ENCODE measurements at places on chromosomes 2 and 18.
A peak's percentile ranks its signal among the peaks of the same experiment; 100 is the strongest.

- no peak for DNase-seq
These were observed 47.5 kb downstream of the ATP8B1 start for GRCh38 chr18:57755473-57756067.

DNA sequence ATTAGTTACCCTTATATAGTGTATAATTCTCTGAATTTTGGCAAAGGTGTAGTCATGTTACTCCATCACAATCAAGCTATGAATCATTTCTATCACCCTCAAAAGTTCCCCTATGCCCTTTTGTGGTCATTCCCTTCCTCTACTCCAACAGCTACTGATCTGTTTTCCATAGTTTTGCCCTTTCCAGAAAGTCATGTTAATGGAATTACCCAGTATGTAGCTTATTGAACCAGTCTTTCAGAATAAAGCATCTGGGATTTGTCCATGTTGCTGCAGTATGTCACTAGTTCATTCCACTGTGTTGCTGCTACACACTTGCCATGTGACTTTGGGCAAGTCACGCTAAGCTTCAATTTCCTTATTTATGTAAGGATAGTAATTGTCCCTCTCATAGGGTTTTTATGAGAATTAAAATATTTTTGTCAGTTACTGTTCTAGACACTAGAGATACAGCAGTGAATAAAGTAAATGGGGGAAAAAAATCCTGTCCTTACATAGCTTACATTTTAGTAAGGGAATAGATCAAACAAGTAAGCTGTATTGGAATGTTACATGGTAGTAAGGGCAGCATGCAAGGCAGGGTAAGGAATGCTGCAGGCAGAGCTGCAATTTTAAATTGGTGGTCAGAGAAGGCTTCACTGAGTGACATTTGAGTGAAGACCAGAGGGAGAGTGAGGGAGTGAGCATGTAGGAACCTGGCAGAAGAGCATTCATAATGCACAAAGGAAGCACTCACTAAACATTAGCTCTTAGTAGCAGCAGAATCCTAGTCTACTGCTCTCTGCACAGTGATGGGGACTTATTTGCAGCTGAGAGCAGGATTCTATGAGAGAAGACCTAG lies 80.3 kb upstream of the TSPYL6 start:
- DNase-seq: no peak

DNA sequence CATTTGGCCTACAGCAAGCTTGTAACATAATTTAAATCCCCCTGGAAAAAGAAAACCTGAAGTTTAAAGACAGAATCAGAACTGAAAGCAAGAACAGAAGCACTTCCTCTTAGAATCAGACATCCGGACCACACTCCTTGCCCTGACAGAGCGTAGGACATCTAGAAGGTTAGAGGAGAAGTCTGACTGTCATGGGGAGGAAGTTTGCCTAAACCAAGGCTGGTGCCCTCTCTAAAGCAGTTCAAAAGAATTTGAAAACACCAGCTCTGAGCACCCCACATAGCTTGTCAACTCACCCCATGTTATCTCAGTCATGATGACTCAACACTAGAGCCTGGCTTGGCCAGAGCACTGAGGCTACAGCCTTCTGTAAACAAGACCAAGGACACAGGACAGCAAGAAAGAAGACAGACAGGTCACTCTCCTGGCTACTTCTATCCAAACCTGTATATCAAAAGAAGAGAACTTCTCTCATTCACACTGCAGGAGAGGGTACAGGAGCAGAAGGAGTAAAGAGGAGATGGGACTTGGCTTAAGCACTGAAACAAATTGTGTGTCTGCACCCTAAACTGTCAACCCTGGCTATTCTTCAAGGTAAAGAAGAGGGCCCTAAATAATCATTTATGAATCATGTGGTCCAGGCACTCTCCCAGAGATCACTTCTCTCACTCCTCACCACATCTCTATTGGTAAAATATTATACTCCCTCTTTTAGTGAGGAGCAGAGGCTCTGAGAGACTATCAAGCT lies 198.6 kb downstream of the MEMO1 start:
- peak; percentile 67 for DNase-seq

DNA sequence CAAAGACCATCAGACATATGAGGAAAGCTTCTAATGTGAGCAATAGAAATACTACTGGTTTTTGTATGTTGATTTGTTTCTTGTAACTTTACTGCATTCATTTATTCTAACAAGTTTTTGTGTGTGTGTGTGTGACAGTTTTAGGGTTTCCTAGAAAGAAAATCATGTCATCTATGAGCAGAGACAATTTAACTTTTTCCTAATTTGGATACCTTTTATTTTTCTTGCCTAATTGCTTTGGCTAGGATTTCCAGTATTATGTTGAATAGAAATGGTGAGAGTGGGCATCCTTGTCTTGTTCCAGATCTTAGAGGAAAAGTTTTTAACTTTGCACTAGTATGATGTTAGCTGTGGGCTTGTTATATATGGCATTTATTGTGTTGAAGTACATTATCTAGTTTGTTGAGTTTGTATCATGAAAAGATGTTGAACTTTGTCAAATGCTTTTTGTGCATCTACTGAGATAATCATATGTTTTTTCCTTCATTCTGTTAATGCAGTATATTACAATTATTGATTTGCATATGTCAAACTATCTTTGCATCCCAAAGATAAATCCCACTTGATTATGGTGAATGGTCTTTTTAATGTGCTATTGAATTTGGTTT lies 117.3 kb upstream of the CDC42EP3 start:
- no peak for DNase-seq

GRCh38 chr18:28854964-28855363 lies 678.0 kb upstream of the CDH2 start:
- no peak for DNase-seq

DNA sequence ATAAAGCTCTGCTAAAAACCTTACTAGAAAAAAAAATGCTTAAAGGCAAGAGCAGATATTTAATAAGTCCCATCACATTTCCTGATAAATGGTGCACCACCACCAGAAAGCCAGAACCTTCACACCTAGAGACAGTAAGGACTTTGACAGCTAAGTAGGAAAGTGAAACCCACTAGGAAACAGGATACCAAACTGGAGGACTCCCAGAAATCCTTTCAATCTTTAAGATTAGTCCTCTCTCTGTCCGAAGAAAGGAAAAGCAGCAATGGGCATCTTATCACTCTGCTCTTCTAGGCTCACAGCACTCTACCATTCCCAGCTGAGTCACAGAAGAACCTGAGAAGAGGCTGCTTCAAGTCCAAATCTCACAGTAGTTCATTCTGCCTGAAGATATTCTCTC lies 3.7 kb downstream of the DYM start:
- no peak for DNase-seq

GRCh38 chr2:16626497-16626896 lies 39.1 kb downstream of the CYRIA start:
- no peak for DNase-seq

DNA sequence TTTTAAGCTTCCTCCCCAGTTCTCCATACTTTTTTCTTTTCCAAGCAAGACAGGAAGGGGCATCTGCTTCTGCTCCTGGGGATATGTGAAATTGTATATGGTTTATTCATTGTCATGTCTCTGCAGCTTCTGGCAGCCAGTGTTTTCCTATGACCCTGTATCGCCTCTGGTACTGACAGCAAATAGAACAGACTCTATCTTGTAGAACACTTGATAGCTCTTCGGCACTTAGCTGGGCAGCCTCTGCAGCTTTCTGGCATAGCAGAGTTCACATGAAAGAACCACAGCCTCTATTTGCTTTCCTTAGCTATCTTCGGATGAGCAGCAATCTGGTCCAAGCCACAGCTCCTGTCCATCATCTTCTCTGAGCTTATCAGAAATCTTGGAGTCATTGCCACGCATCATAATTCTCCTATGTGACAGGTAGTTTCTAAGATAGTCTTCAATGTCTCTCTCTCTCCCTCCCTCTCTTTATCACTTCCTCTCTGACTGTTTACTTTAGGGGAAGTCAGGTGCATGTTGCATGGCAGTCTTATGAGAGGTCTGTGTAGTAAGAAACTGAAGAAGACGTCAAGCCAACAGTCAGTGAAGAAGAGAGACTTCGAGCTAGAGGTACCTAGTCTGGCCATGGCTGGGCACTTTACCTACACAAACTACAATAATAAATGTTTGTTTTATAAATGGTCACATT lies 627.7 kb upstream of the CDH2 start:
- no peak for DNase-seq

- no peak for DNase-seq
These were observed 9.1 kb downstream of the ITM2C start for GRCh38 chr2:230873661-230874401.

DNA sequence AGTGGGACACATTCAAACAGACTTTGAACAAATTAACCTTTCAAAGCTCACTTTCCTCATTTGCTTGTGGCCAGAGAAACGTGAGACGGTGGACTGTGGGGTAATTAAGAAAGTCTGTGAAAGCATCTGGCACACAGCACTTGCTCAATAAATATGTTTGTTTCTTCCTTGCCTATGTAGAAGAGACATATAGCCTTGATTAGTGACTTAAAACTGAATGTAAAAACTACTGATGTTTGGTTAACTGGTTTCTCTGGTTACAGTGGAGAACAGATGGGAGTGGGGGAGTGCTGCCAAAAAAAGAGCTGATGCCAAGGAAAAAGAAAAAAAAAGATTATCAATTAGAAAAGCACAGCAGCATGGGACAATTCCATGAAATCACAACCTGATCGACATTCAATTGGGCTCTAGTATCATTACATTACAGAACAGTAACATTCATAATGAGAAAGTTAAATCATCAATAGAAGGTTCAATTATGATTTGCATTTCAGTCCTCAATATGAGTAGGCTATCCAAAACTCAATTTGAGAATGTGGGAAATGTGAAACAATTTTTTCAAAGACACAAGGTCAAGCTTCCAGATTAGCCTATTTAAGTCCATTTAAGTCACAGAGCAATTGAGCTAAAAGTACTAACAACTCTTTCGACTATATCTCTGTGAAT lies 14.7 kb downstream of the CUL3 start:
- no peak for DNase-seq

DNA sequence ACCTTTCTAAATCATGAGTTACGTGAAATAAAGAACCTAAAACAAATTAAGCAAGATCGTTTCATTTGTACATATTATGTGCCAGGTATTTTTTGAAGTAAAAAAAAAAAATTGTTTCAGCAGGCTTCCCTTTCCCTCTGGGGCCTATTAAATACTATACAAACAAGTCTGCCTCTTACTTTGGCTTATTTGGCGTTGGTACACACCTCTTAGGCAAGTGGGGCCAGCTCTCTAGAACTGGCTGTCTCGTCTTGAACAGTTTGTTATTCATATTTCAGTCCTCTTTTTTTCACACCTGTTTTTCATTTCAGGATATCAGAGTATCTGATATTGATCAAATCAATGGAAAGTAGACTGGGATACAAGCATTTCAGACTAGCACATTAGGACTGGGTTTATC lies 27.4 kb upstream of the PPP3R1 start:
- no peak for DNase-seq

- DNase-seq: peak; percentile 29
These were observed 25.4 kb downstream of the PDCL3 start for GRCh38 chr2:100588071-100588786.

GRCh38 chr2:69961496-69961895 lies at the start of gene ASPRV1:
Gene ASPRV1, minus strand, starts transcription at chr2:69961631. Its CDS starts 195 bp downstream, at chr2:69961436.
- no peak for DNase-seq

DNA sequence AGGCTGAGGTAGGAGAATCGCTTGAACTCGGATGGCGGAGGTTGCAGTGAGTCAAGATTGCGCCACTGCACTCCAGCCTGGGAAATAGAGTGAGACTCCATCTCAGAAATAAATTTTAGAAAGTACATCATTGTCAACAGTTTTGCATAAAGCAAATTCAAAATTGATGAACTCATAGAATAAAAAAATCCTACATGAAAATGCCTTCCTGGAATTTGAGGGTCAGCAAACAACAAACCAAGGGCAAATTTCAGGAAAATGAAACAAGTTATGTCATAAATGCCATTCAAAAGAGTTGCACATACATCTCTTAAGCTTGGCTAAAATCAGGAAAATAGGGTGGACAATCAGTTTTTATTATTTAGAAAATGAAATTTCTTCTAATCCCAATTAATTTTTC lies 45.1 kb downstream of the COL5A2 start:
- DNase-seq: no peak

GRCh38 chr2:43199492-43200488 lies 26.6 kb downstream of the ZFP36L2 start:
- DNase-seq: no peak

GRCh38 chr2:153416071-153416470 lies 62.5 kb downstream of the RPRM start:
- no peak for DNase-seq

- no peak for DNase-seq
These were observed 12.2 kb downstream of the ROCK1 start for GRCh38 chr18:21099442-21099841.

DNA sequence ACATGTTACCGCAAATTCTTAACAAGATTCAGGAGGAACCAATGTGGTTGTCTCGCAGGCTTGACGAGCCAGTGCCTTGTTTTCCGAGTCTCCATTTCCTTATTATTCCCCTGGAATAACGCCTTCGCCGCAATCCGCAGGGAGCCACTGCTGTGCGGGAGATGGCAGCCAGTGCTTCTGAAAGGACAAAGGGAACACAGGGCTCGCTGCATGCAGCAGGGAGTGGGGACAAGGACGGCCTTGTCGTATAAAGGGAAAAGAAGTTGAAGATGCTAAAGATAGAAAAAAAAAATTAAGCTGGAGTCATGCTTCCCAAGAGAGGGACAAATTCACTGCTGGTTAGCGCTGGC lies 221.4 kb downstream of the NDUFA10 start:
- DNase-seq: no peak

DNA sequence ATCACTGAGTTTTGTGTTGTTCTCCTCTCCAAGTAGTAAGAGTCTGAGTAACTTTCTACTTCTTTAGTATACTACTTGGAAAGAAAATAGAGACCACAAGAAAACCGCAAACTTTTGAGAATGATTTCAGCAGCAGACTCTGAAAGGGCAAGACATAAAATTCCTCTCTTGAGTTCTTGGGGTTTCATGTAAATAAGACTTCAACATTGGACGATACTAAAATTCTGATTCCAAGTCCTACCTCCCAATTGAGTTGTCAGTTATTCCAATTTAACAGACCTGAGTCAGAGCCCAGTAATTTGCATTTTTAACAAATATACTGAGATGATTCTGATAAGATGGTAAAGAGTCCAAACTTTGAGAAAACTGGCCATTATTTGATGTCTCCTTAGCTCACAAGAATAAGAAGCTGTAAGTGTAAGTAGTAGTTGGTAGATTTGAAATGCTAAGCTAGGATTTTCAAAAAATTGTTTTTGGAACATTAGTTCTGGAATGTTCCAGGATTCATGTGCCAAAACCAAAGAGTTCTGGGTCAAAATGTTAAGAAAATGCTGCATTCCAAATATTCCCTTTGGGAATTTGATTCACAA lies 261.6 kb upstream of the SPOPL start:
- DNase-seq: no peak

- DNase-seq: no peak
These were observed 823 bp downstream of the PARD3B start for GRCh38 chr2:204545861-204546735.

DNA sequence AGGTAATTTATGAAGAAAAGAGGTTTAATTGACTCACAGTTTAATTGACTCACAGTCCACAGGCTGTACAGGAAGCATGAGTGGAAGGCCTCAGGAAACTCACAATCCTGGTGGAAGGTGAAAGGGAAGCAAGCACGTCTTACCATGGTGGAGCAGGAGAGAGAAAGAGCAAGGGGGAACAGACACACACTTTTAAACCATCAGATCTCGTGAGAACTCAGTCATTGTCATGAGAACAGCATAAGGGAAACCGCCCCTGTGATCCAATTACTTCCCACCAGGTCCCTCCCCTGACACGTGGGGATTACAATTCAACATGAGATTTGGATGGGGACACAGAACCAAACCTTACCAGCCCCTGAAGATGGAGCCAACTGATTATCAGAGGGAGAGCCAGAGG lies 11.2 kb upstream of the PUM2 start:
- DNase-seq: peak; percentile 46

GRCh38 chr2:169683054-169683424 lies 11.2 kb downstream of the CFAP210 start:
- DNase-seq: no peak

- no peak for DNase-seq
These were observed 19.4 kb downstream of the TEX44 start for GRCh38 chr2:231612109-231612455.

Data from HL-60 (cell line).